ENCODE measurements at places on chromosomes 2 and 18.
A peak's percentile ranks its signal among the peaks of the same experiment; 100 is the strongest.

GRCh38 chr2:69565431-69565839 lies 78.1 kb downstream of the AAK1 start:
- peak; percentile 70 for DNase-seq

GRCh38 chr2:37318401-37318800 lies 6.2 kb downstream of the PRKD3 start:
- no peak for DNase-seq

DNA sequence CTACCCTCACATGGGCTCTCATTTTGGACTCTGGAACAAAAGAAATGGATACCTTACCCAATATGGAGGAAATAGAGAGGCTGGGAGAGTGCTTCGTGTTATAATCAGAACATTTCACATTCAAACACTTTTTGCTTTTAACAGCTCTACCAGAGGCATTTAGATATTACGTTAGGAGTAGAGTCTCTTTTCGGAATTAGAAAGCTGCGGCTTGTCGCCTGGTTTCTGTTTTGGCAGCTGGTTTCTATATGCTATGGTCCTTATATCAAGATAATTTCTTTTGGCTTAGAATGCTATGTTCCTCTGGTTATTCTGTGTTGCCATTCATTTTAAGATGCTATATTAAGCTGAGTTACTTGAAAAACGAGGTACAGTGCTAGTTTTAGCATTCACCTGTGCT lies 392.8 kb upstream of the GALNT5 start:
- DNase-seq = no peak

DNA sequence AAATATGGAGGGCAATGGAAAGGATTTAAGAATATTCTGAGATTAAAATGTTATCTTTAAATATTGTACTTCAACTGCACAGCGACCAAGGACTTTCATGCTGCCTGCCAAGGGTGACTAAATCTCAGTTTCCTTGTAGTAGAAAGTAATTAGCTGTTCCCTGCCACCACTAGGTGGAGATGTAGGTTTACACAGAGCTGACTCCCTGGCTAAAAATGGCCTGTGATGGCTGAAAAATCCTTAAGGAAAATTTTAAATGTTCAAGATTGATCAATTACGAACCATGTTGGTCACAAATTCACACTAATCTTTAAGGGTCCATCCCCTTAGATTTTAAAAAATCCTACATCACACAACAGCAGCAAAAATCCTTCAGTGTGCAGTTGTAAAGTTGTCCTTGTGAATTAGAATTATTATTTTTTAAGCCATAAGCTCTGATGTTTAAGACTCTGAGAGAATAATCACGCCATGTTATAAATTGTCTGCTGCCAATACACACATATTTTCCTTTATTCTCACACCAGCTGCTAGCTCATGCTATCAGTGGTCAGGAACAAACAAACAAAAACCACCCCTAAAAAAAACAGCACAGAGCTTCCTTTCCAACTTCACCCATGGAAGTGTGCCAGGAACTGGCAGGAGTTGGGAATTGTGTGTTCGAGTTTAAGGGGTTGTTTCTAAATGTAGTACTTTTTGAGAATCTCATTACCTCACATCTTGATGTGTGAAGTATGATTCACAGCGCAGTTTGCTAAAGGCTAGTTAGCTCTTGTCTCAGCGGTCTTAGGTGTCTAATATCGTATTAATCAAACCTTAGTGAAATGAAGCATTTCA lies 399.8 kb downstream of the TMEM182 start:
- peak; percentile 58 for DNase-seq

DNA sequence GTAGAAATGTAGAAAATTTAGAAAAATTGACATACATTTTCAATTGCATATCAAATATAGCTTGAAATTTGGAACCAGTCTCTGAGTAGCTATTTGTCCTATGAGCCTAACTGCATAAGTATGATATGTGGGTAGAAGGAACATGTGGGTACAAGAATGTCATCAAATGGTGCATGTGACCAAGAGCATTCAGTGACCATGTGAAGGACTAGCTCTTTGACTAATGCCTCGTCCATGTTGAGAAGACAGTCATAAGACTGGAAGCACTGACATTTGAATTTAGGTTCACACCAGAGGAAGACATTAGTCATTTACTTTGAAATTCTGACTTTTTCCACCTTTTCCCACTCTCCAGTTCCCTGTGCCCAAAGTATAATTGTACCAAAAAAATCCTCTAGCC lies 12.6 kb downstream of the MRPL44 start:
- no peak for DNase-seq

- no peak for DNase-seq
Observed at GRCh38 chr18:76005632-76006208, 489.3 kb downstream of the ZNF516 start.

GRCh38 chr2:63364866-63365265 lies 223.4 kb downstream of the WDPCP start:
- DNase-seq = no peak

DNA sequence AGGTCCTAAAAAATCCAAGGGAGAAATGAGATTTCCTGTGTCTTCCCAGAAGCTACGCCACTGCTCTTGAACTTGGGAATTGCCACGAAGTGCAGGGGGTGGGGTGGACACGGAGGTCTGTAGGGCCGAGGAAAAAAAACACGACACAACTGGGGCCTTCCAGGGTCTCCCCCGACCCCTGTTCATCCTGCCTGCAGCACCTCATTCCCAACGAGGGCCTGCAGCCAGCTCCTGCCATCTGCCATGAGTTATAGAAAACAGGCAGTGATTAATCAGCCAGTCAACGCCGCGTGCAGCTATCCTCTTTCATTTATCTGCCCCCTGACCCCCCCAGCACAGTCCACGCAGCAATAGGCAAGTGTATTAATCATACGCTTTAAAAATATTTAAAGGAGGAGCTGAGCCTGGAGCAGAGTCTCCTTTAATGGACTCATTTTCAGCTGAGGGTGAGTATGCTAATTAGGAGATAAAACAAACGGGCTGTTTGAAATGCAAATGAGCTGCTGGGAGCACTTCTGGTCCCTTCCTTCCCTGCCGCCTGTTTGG lies 209.9 kb downstream of the TFCP2L1 start:
- DNase-seq = peak; percentile 91

DNA sequence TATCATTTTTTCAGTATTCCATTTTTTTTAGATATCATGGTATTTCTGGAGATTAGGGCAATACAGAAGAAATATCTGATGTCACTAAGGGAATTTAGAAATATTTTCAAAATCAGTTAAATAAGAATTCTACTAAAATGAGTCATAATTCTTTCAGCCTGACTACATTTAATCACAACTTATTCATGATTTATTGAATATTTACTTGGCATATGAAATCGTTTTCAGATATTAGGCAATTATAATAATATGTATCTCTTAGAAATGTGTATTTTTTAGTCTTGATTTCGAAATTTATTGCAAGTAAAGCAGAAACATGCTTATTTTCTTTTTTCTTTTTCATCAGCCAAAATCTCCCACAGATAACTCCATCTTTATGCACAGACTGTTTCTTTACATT lies 142.2 kb downstream of the CCDC102B start:
- no peak for DNase-seq

- peak; percentile 10 for DNase-seq
Observed at GRCh38 chr2:149562324-149562723, 25.3 kb downstream of the MMADHC start.

GRCh38 chr2:2222931-2223330 lies 108.1 kb downstream of the MYT1L start:
- no peak for DNase-seq

GRCh38 chr2:24540011-24540477 lies 49.0 kb downstream of the NCOA1 start:
- no peak for DNase-seq

DNA sequence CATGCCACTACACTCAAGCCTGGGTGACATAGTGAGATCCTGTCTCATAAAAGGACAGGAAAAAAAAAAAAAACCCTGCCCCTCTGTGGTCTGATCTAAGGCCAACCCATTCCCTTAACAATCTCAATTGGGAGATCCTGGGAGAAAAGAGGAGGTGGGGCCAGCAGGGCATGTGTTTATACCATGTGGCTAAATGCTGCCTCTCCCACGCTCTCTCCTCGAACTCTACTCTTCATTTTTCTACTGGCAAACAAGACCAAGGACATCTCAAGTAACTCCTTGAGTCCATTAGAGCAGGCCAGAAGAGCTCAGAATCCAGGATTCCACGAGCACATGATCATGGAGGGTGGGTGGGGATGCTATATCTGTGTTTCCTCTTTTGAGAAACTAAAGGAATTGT lies 16.7 kb upstream of the NEDD4L start:
- no peak for DNase-seq

All from A549 (cell line).